Hematopoietic multipotent progenitor cell treated with erythropoietin and hydrocortisone succinate and interleukin-3 and kit ligand, for 8 days (in vitro differentiated cells): ENCODE measurements at places on chromosomes 4 and X.

DNA sequence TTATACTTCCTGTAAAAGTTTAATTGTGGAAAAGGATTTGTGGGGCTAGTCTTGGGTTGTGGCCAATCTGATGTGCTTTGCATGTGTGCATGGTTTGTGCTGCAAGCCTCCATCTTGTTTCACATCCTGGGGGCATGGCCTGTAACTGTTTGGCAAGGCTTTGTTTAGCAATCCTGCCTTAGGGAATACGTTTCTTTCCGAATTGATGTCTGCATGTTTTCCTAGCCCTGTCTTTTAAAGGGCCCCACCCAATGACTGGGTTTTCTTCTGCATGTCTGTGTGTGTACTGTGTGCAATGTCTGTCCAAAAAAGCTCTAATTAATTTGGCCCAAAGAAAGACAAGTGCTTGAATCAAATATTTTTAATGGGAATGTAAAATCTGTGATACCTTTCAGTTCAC is 74.6 kb upstream of the MID1IP1 start:
- DNase-seq = no peak

- no peak for DNase-seq
Measured at GRCh38 chrX:130999360-130999759, 58.8 kb upstream of the ARHGAP36 start.

DNA sequence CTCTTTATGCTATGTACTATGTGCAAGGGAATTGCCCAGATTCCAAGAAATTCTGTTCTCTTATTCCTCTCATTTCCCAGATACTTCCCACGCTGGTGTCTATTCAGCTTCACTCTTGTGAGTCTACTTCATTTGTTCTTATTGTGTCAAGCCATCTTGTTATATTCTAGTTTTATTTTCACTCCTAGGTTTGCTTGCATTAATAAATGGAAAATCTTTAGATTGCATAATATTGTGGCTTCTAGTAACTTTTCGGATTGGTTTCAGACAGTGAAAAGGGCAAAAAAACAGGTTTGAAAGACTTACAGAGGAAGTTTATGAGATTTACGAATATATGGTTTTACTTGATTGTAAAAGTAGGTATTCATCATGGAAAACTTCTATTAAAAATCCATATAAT is 128.4 kb downstream of the BTC start:
- DNase-seq = no peak

GRCh38 chr4:108991551-108992328 is 228.9 kb upstream of the ETNPPL start:
- no peak for DNase-seq

GRCh38 chrX:127708155-127708554 is 344.0 kb downstream of the ACTRT1 start:
- no peak for DNase-seq
